ENCODE measurements at places on chromosomes 2 and 18. TPM values are rescaled to one million over a fixed set of nuclear protein-coding genes. Genes with fewer than 3 reads are reported as not detected.

GRCh38 chr18:69032009-69032408 is 234.1 kb downstream of the CCDC102B start:
- DNase-seq: no peak

DNA sequence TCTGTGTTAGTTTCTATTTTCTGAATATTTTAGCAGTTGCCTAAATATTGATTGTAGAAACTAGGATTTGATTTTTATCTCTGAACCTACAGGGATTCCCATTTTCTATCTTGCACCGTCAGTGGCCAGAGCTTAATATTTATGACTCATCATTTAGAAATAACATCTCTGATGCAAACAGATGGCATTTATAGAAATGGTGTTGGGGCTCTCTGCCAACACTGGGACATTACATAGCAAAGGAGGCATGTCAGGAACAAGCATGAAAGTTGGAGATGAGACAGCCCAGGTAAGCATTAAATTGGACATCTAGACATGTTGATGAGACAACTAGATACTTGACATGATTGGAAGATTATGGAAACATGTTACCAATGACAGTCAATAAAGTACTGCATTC is 165.3 kb upstream of the SYT4 start:
- DNase-seq: no peak

DNA sequence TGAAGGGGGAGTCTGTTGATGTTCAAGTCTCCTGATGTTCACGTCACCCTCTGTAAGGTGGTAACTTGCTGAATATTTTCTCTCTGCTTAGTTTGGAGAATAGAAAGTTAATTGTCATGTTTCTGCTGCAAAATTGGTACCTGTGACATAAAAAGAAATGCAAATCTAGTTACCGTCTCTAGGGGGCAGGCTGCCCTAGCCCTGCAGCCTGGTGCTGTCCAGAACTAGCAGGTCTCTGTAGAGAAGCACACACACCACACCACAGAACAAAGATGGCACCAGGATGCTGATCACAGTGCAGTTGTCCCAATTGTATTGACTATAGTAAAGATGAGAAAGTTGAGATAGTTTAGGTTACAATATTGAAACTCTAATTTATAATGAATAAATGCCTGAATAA is 47.0 kb downstream of the SLC9A4 start:
- DNase-seq: no peak

DNA sequence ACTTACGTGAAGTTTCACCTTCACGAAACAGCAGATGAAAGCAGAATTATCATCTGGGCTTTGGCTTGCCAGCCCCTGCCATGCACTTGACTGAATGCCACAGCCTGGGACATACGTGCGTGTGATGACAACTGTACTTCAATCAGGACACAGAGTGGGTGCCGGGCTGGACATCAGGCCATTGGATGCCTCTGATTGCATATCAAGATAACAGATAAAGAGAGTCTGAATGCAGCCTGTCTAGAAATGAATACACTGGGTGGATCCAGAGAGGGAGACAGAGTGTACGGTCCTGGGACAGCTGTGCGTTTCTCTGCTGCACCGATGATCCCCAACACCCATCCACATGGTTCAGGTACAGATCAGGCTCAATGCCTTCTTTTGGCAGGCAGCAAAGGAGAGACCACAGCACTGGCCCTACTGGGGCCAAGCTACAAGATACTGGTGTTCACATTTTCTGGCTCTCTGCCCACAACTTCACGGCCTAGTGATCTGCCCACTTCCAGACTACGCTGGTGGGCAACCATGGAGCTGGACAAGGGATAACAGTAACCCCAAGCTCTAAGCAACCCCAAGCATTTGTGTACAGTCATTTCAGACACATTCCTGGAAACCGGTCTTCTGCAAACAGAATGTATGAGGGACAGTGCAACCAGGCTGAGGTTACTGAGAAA is 35.6 kb downstream of the FBLN7 start:
- DNase-seq: no peak

- DNase-seq: no peak
Observed at GRCh38 chr2:13252615-13253014, 535.9 kb downstream of the TRIB2 start.

- DNase-seq: no peak
Observed at GRCh38 chr2:68577183-68577582, 66.2 kb upstream of the PROKR1 start.

GRCh38 chr18:76401498-76401897 is 93.5 kb downstream of the ZNF516 start:
- no peak for DNase-seq

DNA sequence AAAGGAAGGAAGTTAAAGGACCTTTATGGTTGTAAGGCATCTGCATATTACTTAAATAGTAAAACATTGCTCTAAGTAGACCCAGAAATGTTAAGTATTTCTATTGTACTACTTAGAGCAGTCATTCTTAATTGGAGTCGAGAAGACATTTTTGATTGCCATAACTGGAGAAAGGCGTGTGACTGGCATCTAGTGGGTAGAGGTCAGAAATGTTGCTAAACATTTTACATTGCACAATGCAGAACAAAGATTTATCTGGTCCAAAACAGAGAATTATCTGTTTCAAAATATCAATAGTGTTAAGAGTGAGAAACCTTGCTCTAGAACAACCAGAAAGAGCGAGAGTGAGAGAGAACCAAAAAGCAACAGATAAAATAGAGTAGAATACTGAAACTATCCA is 23.3 kb upstream of the ROCK1 start:
- no peak for DNase-seq

GRCh38 chr2:239884051-239884405 is 141.1 kb downstream of the NDUFA10 start:
- no peak for DNase-seq

- no peak for DNase-seq
Observed at GRCh38 chr2:33312355-33312754, 164.1 kb upstream of the RASGRP3 start.

- peak; percentile 53 for DNase-seq
Observed at GRCh38 chr2:237616734-237617586, 10.4 kb upstream of the LRRFIP1 start.

GRCh38 chr2:53941749-53942148 is 29.0 kb downstream of the PSME4 start:
- no peak for DNase-seq

DNA sequence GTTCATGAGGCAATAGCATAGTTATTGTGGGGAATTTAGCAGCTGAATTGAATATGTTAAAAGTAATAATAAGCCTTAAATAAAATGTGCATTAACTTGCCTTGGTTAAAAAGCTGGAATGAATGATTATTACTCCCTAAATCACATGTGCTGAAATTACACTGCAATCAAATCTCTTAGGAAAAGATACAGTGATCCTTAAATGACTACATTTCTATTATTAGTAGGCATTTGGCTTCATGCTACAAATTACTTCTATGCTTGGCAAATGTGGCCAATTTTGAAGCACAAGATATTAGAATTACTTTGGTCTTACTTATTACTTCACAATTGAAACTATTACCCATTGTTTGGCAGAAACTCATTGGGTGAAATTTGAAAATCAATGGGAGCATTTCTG is 5.4 kb downstream of the RND3 start:
- no peak for DNase-seq

DNA sequence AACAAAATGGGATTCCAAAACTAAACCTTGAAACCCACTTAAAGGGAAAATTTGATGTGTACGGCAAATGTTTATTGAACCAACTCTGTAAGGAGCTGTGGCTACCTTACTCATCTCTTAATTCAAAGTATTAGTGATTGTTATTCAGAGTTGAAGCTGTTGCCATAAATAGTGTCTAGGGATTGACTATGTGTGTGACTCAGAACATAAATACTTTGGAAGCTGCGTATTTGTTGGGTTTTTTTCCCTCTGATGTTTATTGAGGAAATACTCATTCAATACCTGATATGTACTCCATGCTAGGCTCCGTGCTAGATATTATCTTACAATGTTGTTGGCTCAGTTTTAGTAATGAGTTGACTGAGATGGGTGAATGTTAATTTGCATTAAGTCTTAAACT is 90.4 kb downstream of the PTRHD1 start:
- no peak for DNase-seq

GRCh38 chr2:110858135-110858725 is 125.9 kb downstream of the ACOXL start:
- DNase-seq: peak; percentile 86

- no peak for DNase-seq
Observed at GRCh38 chr2:196900843-196901242, 25.7 kb downstream of the PGAP1 start.

DNA sequence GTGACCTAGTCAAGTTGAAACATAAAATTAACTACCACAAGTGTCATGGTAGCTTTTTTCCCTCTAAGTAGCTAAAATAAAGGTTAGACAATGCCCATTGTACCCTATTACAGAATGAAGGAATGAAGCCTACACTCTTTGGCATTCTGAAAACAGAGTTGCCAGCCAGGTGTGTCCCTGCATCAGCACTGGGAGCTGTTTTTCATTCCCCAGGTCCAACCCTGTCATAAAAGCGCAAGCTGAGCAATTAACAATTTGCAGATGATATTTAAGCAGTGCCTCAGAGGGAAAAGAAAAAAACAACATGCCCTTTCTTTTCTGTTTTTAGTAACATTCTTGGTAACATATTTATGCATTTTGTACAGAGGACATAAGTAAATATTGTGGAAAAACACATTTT is 46.8 kb upstream of the MGAT4A start:
- DNase-seq: no peak

DNA sequence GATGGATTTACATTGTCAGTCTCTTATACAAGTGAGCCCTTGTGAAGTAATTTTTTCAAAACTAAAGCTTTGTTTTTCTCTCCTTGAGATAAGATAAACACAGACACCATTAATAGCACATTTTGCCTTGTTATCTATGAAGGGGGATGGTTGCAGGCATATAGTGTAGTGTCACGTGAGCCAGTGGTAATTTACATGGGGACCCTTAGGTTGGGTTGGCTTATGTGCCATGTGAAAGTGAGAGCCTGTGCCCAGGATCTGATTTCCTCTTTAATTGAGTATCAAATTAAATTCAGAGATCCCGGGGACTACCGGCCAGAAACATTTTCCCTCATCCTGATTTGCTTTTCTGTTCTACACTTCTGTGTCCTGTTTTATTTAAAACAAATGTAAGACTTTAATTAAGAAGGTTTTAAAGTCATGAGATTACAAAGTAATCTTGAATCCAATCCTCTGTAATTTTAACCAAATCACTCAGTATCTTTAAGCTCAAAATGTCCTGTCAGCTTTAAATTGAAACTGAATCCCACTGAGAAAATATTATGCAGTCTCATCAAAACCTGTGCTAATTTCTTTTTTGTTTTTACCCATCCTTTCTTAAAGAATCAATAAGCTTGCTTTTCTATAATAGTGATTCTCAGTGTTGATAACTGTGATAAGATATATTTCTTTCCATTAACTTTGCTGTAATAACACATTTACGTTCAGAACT is 63.8 kb downstream of the PTPRM start:
- DNase-seq: no peak

GRCh38 chr2:238774071-238774470 is 73.8 kb upstream of the TWIST2 start:
- no peak for DNase-seq

GRCh38 chr18:54662986-54663385 is 71.9 kb downstream of the DYNAP start:
- no peak for DNase-seq

GRCh38 chr2:145764631-145765030 is 1244.7 kb upstream of the ZEB2 start:
- no peak for DNase-seq

The USP14 gene
- total RNA-seq: 111 TPM

The UGT1A5 gene
- not detected for total RNA-seq

The DES gene
- total RNA-seq: not detected

The CPO gene
- total RNA-seq: 0.20 TPM

The SEMA4C gene
- 16.6 TPM for total RNA-seq

The DSG1 gene
- total RNA-seq: not detected

The TACR1 gene
- total RNA-seq: not detected

The CNGA3 gene
- total RNA-seq: not detected

The LYG1 gene
- total RNA-seq: 1.1 TPM

The FAP gene
- not detected for total RNA-seq

The RIF1 gene
- 73.1 TPM for total RNA-seq
